NCI-H2029 (cell line): ENCODE measurements at places on chromosomes 6 and 20.

- no peak for DNase-seq
Observed at GRCh38 chr6:73471686-73472290, 10.3 kb downstream of the MTO1 start.

DNA sequence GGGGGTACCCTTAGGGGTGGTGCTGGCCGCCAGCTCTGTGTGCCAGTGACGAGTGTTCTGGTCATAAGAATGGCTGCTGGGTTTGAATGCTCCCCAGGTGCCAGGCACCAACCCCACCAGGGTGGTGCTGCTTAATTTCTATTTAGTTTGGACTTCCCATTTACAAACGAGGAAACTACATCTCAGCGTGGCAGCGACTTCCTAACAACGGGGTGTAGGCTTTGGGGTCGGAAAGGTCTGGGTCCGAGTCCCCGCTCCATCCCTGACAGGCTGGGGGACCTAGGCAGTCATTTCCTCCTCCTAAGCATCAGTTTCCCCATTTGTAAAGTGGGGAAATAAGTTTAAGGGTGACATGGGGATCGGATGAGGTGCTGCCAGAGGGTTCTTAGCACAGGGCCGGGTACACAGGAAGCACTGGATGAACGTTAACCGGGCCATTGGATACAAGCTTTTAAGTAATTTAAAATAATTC lies 30.3 kb downstream of the CEBPB start:
- no peak for DNase-seq

GRCh38 chr20:9903048-9903655 lies 64.3 kb upstream of the PAK5 start:
- peak; percentile 9 for DNase-seq

DNA sequence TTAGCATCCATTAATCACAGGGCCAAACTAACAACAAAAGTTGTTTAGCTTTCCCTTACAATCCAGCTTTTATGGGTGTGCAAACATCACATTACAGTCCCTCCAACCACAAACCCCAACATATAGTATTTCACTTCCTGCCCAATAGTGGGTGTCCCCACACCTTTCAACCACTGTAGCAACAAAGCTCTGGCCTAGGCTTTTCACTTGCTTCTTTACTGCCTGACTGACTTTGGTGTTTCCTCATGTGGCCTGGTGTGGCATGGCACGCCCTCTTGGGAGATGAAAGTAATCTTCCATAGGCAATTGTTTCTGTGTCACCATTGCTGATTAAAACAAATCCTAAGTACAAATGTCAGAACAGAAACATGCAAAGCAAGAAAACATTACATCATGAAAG lies 46.3 kb downstream of the MCM8 start:
- DNase-seq: no peak

GRCh38 chr6:127933852-127934840 lies 33.3 kb upstream of the THEMIS start:
- no peak for DNase-seq

GRCh38 chr6:24923885-24924401 lies 11.8 kb downstream of the RIPOR2 start:
- no peak for DNase-seq

- peak; percentile 54 for DNase-seq
Observed at GRCh38 chr20:51469578-51470498, 72.7 kb downstream of the NFATC2 start.
